Activated CD4-positive, CD25-positive, alpha-beta regulatory T cell (primary cell): ENCODE measurements at places on chromosomes 3 and 15.

GRCh38 chr3:189186101-189186500 is 14.3 kb downstream of the TPRG1 start:
- DNase-seq: no peak

- no peak for DNase-seq
These were observed 20.6 kb downstream of the ABTB1 start for GRCh38 chr3:127693336-127693843.

DNA sequence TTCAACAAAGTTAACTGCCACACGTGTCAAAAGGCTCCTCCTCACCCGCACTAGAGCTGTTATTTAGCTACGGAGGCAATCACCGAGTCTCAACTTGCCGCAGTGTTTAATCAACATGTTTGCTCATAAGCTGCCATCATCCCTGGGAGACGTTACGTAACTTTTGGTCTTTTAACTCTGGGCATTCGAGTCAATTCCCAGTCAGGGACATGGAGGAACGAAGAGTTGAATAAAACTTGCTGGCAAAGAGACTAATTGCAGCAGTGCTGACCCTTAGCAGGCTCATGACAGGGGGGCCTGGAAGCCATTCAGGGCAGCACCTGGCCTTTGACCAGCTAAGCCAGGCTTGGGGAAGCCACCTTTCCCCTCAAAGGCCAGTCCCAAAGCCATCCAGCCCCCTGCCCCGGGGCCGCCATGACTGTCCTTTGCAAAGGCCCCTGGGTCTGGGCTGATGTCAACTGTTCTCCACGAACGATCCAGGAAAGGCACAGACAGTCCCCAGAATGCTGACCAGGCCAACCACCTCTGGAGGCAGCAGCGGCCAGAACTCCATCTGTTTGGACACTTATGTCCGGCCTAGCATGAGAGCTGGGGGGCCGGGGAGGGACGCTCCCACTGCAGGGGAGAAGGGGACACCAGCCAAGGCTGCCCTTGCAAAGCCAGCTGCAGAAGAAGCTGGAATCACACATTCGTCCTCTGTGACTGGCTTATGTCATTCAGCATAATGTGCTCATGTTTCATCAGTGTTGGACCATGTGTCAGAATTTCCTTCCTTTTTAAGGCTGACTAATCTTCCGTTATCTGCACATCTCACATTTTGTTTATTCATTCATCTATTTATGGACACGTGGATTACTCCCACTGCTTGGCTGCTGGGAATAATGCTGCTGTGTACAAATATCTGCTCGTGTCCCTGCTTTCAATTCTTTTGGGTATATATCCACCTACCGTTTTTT is 43.7 kb downstream of the PCSK6 start:
- no peak for DNase-seq

GRCh38 chr3:27216955-27217552 is 152.1 kb downstream of the NEK10 start:
- no peak for DNase-seq

- DNase-seq: no peak
These were observed 257.0 kb downstream of the CD47 start for GRCh38 chr3:107833722-107834416.

DNA sequence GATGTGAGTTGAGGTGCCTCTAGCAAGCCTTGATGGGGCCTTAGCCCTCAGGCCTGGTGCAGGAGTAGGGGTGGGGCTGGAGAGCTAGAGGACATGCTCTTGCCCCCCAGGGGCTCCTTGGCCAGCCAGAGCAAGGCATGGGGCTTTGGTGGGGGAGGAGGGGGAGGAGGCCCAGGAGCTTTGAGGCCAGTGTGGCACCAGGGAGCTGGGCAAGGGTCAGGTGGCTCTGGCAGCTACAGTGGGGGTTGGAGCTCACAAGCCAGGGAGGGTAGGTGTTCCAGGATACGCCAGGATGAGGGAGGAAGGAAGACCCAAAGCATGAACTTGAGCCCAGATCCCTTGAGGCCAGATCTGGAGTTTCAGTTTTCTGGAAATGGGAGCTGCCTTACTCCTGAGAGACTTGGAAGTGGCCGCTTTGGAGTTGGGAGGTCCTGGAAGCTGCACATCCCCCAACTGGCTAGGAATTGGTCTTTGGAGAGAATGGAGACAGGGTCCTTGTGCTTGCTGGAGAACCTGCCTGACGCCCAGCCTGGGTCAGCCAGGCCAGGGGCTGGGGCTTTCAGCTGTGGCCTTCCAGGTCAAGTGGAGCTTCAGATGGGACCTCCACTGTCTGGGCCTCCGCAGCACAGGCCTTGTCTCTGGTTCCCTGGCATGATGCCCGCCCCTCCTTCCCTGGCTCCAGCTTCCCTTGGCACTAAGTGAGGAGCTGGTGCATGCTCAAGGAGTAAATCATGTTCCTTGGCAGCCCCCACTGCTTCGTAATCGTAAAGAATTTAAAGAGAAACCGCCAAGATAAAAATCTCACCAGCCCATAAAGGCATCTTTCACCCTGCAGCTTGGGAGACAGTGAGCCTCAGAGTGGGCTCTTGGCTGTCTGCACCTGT is 8.7 kb downstream of the SEMA3F start:
- DNase-seq: no peak

GRCh38 chr15:74763416-74763815 is 14.8 kb downstream of the CYP1A2 start:
- no peak for DNase-seq

- no peak for DNase-seq
These were observed 22.3 kb downstream of the NOX5 start for GRCh38 chr15:69036826-69037225.

DNA sequence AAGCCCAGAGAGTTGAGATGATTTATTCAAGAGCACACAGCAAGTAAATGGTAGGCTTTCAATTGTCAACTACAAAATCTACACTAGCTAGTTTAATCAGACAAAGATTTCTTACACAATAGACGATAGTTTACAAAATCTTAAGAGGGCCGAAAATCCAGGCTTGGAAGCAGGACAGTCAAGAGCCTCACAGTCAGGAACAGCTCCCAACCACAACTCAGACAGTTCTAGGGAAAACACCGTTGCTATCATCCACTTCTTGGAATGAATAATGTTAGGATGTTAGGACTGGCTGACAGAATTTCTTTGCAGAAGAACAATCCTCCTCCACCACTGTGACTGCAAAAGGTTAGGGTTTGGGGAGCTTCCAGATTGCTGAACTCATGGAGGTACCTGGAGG is 290.8 kb upstream of the ZPLD1 start:
- DNase-seq: no peak

GRCh38 chr15:83959477-83959876 is 276.1 kb upstream of the GOLGA6L4 start:
- DNase-seq: no peak

GRCh38 chr3:153980252-153980590 is 141.0 kb upstream of the ARHGEF26 start:
- no peak for DNase-seq

DNA sequence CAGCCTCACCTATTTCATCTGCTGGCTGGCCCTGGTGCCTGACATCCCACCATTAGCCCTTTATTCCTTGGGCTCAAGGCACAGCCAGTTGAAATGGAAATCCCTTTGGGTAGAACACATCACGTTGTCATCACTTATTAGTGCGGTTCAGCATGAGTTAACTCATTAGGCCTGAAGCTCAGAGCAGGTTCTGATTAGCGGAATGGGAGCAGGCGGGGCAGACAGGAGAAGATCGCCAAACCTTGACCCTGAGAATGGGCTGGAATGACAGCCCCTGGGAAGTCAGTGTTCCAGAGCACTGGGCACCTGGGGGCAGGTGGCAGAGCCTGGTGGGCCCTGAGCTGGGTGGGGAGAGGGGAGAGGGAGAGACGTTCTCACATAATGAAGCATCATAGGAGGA is 5.8 kb downstream of the ITGA11 start:
- DNase-seq: no peak

DNA sequence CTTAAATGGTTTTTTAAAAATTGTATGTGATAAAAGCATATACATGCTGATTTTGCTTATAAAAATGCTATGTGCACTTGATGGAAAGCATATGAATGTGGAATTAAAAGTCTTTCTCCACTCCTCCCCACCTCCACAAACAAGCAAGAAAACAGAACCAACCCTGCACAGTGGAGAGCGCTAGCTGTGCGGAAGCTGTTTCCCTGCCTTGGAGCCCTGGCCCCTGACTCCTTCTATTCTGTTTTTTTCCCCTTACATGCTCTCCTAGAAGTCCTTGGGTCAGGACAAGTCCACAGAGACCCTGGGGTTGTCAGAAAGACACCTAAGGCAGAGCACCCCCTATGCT is 64.2 kb downstream of the BOC start:
- DNase-seq: no peak

DNA sequence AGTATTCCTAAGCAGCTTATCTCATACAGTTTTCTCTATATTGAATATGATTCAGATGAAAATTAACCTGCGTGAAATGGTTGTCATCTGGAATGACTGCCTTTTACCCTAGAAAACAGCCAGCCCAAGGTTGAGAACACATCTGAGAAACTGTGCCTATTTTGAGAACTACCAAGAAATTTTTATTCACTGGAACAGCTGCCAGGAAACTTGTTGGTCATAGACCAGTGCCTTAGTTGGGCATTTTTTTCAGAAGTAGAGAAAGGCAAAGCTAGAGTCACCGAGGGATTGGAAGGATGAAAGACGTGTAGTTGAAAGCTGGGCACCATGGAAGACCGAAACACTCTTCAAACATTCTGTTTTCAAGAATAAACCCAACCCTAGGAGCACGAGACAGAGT is 277.1 kb downstream of the LPP start:
- no peak for DNase-seq

DNA sequence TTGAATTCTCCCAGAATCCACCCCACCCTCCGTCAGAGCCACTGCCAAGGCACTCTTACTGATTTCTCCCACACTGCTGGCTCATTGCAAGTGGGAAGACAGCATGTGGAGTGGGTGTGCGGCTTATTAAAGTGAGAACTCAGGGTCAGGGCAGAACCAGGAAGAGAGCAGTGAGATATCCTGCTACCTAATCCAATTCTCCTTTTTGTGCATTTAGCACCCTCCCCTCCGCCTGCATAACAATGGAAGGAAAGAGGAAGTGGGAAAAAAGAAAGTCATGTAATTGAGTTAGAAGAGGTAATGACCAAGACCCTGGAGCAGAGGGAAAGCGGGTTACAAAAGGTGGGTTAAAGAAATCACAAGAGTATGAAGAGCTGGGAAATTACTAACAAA is 27.8 kb upstream of the PIK3CB start:
- no peak for DNase-seq

DNA sequence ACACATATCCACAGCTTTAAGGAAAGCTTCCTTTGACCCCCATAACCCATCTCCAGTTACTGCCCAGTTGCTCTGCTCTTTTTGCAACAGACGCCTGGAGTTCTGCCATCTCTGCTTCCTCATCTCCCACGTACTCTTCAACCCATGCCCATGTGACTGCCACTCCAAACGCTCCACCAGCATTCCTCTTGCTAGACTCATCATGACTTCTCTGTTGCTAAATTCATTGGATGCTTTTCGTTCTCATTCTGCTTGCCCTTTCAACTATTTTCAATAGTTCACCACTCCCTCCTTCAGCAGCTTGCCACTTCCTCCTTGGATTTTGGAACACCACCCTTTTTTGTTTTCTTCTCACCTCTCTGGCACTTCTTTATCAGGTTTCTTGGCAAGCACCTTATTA is 2.7 kb upstream of the KNSTRN start:
- no peak for DNase-seq

DNA sequence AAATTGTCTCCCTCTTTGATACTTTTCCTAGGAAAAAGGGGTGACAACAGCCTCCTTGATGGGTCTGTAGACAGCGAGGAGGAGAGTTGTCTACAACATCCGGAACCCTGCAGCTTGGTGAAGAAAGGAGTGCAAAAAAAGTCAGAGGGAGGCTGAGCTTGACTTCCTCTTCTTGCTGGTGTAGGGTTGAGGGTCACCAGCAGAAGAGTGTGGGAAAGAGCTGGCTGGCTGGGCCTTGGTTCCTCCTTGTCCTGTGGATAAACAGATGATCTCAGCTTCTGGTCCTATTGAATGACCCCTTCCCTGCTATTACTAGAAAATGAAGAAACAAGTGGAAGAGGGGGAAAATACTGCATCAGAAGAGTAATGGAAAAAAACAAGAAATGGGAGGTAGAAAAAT is 20.4 kb downstream of the SLC7A14 start:
- DNase-seq: no peak

- DNase-seq: no peak
These were observed 315.0 kb downstream of the OXSM start for GRCh38 chr3:26104851-26105251.

DNA sequence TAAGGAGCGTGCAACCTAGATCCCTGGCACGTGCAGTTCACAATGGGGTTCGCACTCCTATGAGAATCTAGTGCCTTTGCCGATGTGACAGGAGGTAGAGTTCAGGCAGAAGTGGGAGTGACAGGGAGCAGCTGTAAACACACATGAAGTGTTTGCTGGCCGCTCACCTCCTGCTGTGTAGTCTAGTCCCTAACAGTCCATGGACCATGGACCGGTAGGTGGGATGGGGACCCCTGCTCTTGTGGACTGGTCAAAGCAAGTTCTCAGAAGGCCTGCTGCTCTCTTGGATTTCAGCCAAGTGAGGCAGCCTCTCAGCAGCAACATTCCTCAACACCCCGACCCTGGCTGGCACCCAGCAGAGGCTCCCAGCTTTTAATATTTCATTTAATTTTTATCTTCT is 58.2 kb upstream of the SNRPA1 start:
- no peak for DNase-seq

GRCh38 chr3:101900316-101900715 is 51.0 kb downstream of the NFKBIZ start:
- DNase-seq: no peak

- DNase-seq: no peak
These were observed 23.3 kb upstream of the FSTL1 start for GRCh38 chr3:120473896-120474675.

DNA sequence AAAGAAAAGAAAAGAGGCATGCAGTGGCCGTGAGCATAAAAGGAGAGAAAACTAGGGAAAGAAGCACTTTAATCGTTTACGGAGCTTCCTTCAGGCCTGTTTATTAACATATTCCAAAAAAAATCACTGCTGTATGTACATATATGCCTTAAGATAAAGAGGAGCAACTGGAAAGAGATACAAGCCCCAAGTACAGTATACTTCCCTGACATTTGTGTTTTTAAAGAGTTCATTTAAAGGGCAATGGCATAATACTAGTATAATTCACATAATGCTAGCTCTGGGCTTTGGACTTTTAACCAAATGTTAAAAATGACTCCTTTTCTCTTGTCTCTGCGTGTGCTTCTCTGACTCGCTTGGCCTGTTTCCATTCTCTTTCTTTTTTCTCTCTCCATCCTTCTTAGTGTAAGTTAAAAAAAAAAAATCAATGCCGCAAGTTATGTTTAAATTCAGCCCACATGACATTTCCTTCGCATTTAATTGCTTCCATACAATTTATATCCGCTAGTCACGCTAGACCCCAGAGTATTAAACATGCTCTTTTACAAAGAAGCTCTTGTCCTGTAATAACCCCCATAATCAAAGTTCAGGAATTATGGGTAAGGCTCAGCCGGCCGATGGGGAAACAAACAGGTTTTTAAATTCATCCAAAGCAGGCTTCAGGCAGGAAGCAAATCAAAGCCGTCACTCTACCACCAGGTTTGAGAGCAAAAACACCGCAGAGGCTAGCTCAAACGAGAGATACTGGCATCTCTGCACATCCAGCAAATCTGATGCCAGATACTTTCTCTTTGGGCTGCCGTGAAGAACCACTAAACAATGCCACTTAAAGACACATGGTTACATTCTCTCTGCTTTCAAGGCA is 19.4 kb downstream of the WWTR1 start:
- DNase-seq: no peak

- DNase-seq: no peak
These were observed 43.9 kb downstream of the CDAN1 start for GRCh38 chr15:42692997-42693396.

GRCh38 chr3:38640661-38641452 is 8.6 kb downstream of the SCN5A start:
- DNase-seq: no peak
